Hematopoietic multipotent progenitor cell treated with erythropoietin and hydrocortisone succinate and interleukin-3 and kit ligand, for 6 days (in vitro differentiated cells): ENCODE measurements at places on chromosomes 1 and 21.
A peak's percentile ranks its signal among the peaks of the same experiment; 100 is the strongest.

DNA sequence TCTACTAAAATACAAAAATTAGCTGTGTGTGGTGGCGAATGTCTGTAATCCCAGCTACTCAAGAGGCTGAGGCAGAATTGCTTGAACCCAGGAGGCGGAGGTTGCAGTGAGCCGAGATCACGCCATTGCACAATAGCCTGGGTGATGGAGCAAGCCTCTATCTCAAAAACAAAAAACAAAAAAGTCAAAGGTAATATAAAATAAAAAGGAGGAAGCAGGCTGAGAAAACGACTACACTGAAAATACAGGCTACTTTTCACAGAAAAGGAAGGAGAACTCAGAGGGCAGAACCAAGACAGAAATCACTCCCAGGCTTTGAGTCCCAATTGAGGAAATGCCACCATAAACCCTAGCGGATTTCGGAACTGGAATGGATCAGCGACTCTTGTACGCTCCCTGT is 5.9 kb upstream of the A3GALT2 start:
- no peak for DNase-seq

DNA sequence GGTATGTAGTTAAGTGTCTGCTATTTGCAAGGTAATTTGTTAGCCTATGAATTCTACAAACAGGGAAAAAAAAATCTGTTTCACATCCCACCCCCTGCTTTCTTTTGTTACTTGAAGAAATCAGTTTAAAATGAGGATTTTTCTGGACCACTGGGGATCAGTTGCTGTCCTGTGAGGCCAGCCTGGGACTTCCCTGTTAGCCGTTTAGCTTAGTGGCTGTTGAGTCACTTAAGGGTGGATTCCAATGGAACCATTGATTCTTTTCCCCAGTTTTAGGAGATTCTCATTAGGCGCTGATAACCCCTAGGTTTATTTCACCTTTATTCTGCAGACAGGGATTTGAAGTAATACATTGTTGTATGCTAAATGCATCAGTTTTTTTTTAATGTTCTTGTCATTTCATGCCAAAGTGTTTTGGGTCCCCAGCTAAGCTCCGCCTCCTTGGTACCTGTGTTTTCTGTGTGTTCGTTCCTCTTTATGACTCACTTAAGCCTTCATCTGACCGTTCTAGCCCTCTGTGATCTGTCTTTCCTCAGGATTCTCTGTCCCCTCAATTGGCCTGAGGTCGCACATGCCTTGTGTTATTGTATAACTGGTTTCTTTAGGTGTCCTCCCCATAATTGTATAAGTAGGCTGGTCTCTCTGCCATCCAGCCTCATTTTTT is 59.3 kb downstream of the NOS1AP start:
- DNase-seq = no peak

DNA sequence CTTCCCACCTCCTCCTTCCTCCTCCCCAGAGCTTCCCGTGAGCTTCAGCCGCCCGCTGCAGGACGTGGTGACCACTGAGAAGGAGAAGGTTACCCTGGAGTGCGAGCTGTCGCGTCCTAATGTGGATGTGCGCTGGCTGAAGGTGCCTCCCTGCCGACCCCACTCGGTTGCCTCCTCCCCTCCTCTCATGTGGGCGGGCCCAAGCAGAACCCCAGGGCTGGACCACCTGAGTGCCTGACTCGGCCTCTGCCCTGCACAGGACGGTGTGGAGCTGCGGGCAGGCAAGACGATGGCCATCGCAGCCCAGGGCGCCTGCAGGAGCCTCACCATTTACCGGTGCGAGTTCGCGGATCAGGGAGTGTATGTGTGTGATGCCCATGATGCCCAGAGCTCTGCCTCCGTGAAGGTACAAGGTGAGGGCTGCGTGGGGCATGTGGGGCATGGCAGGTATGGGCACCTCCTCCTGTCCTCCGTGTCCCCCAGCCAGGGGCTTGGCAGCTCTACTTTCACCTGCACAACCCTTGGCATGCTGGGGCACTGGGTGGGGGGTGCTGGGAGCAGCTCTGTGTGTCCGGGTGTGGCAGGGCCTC is 69.2 kb downstream of the OBSCN start:
- no peak for DNase-seq

DNA sequence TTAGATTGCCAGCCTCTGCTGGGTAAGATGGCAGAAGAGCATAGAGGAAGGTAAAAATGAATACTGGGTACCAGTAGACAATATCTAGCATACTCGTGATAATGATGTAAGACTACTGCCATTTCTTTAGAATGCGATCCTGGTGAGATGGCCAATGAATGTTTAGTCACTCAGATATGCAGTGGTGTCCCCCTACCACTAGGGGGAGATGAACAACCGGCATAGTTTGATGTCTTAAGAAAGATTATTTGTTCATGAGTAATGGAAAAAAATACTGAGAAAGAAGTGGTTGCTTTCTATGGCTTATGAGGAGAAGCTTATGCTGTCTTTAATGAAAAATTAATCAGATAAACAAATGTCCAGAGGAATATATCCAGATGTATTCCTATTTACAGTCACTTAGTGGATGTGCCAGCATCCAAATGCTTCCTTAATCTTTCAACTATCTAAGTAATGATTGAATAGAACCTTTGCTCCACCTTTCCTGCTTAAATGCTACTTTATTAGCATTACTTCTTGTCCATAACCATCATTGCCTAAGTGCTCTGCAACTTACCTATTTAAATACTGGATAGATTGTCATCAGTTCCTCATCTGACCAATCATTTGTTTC is 256.6 kb downstream of the ST6GALNAC3 start:
- peak; percentile 79 for DNase-seq

GRCh38 chr1:243394066-243394465 is 138.2 kb downstream of the SDCCAG8 start:
- DNase-seq = no peak

- DNase-seq = peak; percentile 76
These were observed 45.3 kb upstream of the ARHGEF10L start for GRCh38 chr1:17494114-17494729.

GRCh38 chr1:186513526-186513925 is 52.6 kb upstream of the PDC start:
- DNase-seq = no peak

DNA sequence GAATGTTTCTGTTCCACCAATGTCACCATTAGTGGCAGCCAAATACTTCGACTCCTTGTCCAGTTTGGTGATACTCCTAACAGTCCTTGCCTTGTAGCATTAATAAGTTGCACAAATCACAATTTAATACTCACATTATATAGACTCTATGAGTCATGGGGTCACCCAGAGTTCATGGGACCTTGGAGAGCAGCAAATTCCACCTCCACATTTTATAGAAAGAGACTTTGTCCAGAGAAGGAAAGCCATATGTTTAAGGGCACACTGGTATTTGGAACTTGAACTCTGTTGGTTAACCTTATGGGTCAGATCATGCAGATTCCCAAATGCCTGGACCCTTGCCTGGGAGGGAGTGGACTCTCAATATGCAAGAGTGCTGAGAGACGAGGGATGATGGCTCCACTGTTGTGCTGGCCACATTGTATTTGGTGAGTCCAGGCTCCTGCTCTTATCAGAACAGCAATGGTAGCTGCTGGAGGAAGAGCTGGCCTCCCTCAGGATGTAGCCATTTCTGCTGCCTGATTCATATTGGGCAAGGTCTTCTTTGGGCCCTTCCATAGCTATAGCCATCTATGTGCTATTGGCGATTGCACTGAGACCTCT is 30.6 kb downstream of the DNAJC6 start:
- peak; percentile 44 for DNase-seq

- DNase-seq = no peak
These were observed 181.8 kb downstream of the KAZN start for GRCh38 chr1:14780271-14780670.

DNA sequence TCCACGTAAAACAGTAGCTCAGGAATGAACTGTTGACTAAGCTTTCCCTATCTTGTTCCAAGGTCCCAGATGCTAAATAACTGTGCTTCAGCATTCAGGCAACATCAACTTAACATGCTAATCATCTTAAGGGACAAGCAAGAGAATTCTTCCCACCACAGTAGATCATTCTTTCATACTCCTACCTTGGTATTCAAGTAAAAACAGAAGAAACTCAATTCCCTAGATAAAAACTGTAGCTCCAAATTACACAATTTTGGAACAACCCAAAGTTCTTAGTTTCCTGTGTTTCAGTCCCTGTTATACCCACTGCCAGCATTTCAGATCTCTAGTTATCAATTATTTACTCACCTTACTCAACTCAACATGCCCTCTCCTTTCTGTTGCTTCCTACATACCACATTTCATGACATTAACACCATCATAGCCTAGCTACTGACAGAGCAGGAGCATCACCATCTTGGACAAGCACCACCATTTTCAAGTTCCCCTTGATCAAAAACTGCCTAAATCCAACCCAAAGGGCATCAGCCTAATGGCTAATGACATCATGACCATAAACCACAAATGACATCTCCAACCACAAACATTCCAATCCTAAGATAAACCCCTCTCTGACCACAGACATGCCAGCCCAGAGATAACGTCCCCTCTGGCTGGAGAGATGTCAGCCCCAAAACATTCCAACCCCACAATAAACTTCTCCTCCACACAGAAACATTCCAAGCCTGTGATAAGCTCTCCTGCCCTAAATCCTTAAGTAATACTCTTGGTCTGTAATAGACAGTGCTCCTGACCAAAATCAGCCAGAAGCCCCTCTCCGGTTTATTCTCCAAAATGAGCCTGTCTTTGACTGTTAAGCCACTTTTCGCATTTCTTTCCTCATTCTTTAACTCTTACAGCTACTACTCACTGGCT is 191.2 kb downstream of the RERE start:
- peak; percentile 83 for DNase-seq

- no peak for DNase-seq
These were observed 51.7 kb downstream of the ZP4 start for GRCh38 chr1:237838904-237839534.

DNA sequence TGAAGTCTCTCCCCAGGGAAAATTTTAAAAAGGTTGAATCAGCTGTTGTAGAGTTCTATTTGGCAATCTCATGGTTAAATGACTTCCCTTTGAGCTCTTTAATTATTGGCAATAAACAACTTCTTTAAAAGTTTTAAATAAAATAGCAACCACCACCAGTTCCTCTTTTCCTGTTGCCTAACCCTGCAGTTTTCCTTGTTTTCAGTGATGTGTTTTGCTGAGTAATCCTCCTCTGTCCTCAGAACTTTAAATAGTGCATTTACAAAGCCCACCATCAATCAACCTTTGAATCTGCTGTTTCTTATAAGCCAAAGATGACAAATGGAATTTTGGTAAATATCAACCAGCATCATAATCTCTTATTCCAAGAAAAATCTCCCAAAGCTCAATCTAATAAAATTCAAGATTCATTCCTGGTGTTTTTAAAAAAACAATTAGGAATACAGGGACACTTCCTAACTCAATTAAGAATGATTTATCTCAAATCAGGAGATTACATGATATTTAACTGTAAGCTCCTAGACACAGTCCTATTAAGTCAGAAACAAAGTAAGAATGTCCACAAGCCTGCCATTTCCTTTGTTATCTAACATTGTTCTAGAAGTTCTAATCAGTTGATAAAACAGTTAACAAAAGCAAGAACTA is 14.8 kb downstream of the AVPR1B start:
- peak; percentile 57 for DNase-seq

DNA sequence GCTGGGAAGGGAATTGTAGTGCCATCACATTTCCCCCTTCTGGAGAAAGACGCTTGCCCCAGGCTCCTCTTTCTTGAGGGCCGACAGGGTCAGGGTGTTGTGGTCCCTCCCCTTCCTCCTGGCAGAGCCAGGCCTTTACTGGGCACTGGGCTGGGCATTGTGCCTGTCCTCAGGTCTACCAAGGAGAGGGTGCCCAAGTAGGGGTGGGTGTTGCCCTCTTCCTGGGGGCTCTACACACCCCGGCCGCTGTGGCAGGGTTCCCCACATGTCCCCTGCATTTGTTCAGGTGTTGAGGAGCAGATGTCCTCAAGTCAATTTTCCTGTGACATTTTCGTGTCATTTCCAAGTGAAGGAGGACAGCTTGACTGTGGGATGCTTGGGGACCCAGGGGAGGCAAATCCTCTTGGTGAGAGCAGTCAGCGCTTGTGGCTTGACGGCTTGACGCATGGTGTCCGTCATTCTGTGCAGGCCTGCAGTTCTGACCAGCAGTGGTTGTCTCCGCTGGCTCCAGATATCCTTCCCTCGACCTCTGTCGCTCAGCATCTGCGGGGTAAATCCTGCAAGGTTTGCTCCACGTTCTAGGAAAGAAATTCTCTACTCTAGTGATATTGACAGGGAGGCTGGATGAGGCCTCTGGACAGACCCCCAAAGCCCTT is 181.9 kb upstream of the VAMP3 start:
- DNase-seq = no peak

DNA sequence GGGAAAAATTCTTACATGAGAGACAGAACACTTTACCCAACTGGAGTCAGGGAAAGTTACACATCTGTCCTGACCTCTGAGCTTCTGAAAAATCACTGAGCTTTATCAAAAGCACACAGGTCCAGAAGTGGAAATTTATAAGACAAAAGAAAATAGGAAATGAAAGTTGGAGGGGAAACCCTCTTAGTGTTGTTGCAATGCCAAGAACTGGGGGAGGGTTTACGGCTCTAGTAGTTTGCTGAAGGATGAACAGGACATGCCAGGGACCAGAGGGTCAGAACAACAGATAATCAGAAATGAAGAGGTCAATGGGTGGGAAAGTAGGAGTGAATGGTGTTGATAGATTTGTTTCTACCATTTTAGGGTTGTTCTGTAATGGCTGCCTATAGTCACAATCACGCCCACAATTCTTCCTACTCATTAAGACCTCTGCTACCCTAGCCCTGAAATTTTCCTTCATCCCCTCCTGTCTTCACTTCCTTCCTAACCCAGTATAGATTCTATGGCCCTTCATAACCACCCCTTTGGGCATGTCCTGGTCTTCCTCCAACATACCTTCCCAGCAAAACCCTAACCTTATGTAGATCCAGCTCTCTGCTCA is 30.3 kb upstream of the FMOD start:
- DNase-seq = no peak

- no peak for DNase-seq
These were observed 59.7 kb upstream of the ZNF326 start for GRCh38 chr1:89935235-89935634.

GRCh38 chr1:164958982-164959768 is 397.3 kb downstream of the LMX1A start:
- no peak for DNase-seq

DNA sequence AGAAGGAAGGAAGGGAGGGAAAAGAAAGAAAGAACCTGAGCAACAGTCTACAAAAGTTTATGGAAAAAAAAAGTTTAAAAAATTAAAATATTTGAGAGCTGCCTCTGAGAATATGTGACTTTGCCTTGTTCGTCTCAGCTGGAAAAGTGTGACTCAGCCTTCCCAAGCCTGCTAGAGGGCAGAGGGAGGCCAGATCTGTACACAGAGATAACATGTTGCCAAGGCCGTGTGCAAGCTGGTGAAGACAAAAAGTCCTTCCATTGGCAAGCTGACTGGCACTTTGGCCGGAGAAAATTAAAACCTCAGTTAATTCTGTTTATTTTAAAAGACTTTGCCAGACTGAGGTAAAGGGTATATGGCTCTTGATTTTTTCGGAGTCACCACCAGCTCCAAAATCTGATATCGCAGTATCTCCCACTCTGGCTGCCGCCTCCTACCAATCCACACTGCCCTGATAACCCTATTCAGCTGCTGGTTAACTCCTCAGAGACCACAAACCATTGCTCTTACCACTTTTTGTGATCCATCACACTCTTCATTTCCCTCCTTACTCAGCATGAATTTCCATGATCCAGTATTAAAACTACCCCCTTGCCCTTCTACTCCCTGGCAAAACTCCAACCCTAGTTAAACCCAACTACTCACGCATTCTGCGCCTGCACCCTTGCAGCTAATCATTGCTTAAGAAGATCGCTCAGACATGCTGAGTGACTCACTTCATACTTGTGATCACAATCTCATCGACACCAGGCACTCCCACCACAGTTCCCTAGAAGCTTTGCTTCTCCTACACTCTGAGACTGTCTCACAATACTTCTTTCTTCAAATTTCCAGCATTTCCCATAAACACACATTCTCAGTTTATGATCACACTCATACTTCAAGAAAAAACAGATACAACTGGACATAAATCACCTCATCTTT is 5.7 kb upstream of the PPP1R15B start:
- peak; percentile 89 for DNase-seq
